NCI-H1092 (cell line): ENCODE measurements at places on chromosomes 2 and 18.

GRCh38 chr2:9297156-9297555 is 90.5 kb downstream of the ASAP2 start:
- DNase-seq = no peak

- DNase-seq = no peak
Observed at GRCh38 chr2:167987026-167987425, 260.4 kb downstream of the STK39 start.

GRCh38 chr2:215702116-215702902 is 266.4 kb upstream of the FN1 start:
- no peak for DNase-seq

- DNase-seq = no peak
Observed at GRCh38 chr2:10971161-10971887, 59.6 kb downstream of the KCNF1 start.

DNA sequence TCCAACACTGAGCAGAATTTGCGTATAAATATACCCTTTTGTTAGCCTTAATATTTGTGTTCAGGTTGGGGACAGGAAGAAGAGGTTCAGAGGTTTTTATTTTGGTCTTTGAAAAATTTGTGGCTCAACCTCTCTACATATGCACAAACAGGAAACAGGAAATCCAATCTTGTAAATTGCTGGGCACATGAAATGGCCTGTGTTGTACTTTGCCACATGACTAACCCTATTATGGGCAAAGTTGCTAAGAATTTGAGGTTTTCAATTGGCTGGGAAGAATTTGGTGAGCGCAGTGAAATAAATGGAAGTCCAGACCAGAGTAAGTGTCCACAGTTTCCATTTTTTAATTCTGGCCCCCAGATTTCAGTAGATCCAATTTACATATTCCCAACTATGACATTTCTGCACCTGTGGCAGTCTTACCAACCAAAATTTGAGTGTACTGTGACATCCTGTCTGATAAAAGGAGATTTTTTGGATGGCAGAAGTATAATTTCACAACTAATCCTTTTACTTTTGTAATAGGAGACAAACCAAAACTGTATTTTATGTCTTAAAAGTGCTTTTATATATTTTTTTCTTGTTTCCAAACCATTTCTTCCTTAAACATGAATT is 63.6 kb downstream of the COX7A2L start:
- no peak for DNase-seq

- DNase-seq = no peak
Observed at GRCh38 chr2:172351586-172351985, 75.8 kb upstream of the ITGA6 start.

- peak; percentile 10 for DNase-seq
Observed at GRCh38 chr2:121284463-121285449, at the start of gene TFCP2L1. Gene TFCP2L1, minus strand, starts transcription at chr2:121285202. Its CDS starts 93 bp downstream, at chr2:121285109.

DNA sequence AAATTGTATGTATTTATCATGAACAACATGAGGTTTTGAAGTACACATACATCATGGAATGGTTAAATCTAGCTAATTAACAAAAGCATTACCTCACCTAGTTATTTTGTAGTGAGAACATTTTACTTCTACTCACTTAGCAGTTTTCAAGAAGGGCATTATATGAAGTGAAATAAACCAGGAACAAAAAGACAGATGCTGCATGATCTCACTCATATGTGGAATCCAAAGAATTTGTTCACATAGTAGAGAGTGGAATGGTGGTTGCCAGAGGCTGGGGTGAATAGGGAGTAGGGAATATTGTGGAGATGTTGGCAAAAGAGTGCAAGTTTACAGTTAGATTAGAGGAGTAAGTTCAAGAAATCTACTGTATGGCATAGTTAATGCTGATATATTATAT is 292.0 kb downstream of the ASXL3 start:
- DNase-seq = no peak

- no peak for DNase-seq
Observed at GRCh38 chr2:57516698-57517340, 529.8 kb upstream of the VRK2 start.

GRCh38 chr2:97644023-97644717 is 1.7 kb upstream of the COX5B start:
- DNase-seq = no peak
